Adipose tissue (tissue), 3 donors: ENCODE measurements at places on chromosomes 6 and 20. TPM values are rescaled to one million over a fixed set of nuclear protein-coding genes. Genes with fewer than 3 reads are reported as not detected.

Gene IDH3B
- 72.9 TPM for polyA plus RNA-seq

Gene PI16
- polyA plus RNA-seq: 0.56 TPM

Gene SH3BGRL2
- polyA plus RNA-seq: 5.4 TPM

Gene TCP11
- polyA plus RNA-seq: 0.04 TPM

Gene POU5F1
- 1.4 TPM for polyA plus RNA-seq

Gene LY6G5C
- 1.2 TPM for polyA plus RNA-seq

Gene TPD52L1
- polyA plus RNA-seq: 76.6 TPM

Gene RSPH4A
- 0.15 TPM for polyA plus RNA-seq

Gene ASCC3
- polyA plus RNA-seq: 7.0 TPM

Gene RXRB
- polyA plus RNA-seq: 31.3 TPM

Gene SLC26A8
- 0.05 TPM for polyA plus RNA-seq

Gene PROCR
- polyA plus RNA-seq: 83.3 TPM

Gene TTBK1
- not detected for polyA plus RNA-seq

Gene ADGB
- polyA plus RNA-seq: not detected

Gene TAF4
- 5.0 TPM for polyA plus RNA-seq

Gene RGS17
- 1.1 TPM for polyA plus RNA-seq

Gene BMP7
- 0.41 TPM for polyA plus RNA-seq

Gene IPCEF1
- polyA plus RNA-seq: 0.55 TPM

Gene SYTL3
- polyA plus RNA-seq: 3.7 TPM

Gene C20orf202
- polyA plus RNA-seq: 0.07 TPM

Gene SIRPA
- 25.4 TPM for polyA plus RNA-seq

Gene OSBPL2
- 24.5 TPM for polyA plus RNA-seq

Gene DEF6
- polyA plus RNA-seq: 17.3 TPM

Gene ARHGAP18
- 13.0 TPM for polyA plus RNA-seq

Gene SLC17A3
- not detected for polyA plus RNA-seq

Gene ADGRB3
- 0.46 TPM for polyA plus RNA-seq

Gene JPH2
- 1.6 TPM for polyA plus RNA-seq

Gene PLCB1
- polyA plus RNA-seq: 2.5 TPM

Gene SLC4A11
- polyA plus RNA-seq: 0.29 TPM

Gene LINC00237
- not detected for polyA plus RNA-seq

Gene SYCP2L
- 0.34 TPM for polyA plus RNA-seq

Gene C6orf118
- not detected for polyA plus RNA-seq
